ENCODE measurements at places on chromosomes 11 and 22.
A peak's percentile ranks its signal among the peaks of the same experiment; 100 is the strongest.

DNA sequence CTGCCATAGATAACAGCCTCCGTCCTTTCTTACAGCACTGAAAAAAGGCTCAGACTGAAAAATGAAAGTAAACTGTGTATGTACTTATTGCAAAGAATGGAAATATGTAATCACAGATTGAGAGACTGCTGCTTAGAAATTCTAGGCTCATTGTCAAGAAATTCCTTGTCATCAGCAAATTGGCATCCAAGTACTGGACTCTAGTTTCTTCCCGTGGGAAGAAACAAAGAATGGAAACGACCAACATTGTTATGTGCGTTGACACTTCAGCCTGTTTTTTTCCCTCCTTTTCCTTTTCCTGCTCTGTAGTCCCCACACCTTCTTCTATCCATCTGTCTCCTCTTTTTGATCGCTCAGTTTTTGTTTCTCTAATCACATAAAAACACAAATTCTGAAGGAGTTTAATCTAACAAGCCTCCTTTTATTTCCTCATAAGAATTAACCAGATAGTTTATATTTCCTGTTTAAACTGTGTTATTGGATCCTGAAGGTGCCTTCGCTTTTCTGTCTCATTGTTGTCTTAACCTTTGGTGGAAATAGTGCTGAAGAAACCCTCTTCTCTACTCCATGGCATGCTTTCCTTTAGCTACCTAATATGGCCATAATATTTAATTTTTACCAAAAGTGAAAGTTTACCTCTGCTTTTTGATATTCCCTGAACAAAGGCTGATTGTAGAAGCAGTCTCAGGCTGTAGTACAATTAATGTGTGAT lies 20.0 kb upstream of the CASP12 start:
- H3K4me1 ChIP-seq = peaks cover 9% of the 10 kb centered on the region
- peak overlapping the region; percentile 75 for H3K27ac ChIP-seq
- H3K36me3 ChIP-seq = no peaks in the 10 kb centered on the region
- peak overlapping the region; percentile 52 for H3K4me3 ChIP-seq

DNA sequence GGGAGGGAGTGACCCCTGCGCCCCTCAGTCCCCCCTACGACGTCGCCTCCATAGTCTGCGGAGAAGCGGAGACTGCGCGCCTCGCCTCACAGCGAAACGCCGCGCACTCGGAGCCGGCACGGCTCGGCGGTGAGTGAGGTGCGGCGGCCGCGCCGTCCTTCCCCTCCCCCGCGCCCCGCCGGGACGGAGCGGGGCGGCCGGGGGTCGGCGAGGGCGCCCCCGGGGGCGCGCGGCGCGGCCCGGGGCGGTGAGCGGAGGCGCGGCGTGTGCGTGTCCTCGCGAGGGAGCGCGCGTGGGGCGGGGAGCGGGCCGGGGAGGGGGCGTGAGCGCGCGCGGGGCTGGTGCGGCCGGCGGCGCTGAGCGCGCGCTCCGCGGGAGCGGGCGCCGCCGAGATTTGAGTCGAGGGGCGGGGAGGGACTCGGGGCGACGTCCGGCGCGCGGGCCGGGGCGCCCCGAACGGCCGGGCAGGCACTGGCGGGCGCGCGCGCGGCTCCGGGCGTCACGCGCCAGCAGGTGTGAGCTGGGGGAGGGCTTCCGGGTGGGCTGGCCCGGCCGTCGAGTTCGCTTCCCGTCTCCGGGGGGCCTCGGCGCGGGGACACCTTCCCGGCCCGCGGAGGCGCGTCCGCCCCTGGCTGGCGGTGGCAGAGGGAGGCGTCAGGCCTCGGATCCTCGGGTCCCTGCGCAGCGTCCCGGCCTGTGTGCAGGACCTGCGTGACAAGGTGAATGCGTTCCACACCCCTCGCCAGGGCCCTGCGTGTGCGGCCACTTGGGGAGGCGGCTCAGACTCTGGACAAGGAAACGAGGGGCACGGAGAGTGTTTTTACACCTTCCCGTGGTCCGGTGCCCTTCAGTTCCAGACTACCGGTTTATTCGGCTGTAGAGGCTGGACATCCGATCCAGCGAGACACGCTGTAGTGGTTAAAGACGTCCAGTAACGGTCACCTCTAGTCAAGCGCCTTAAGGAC lies 50.4 kb downstream of the FAM83F start:
- no peaks in the 10 kb centered on the region for H3K36me3 ChIP-seq
- peaks cover 34% of the 10 kb centered on the region for H3K4me1 ChIP-seq
- peak overlapping the region; percentile 92 for H3K27ac ChIP-seq
- no peaks in the 10 kb centered on the region for H3K27me3 ChIP-seq
- peak overlapping the region; percentile 80 for H3K4me3 ChIP-seq
- no peak for DNase-seq

DNA sequence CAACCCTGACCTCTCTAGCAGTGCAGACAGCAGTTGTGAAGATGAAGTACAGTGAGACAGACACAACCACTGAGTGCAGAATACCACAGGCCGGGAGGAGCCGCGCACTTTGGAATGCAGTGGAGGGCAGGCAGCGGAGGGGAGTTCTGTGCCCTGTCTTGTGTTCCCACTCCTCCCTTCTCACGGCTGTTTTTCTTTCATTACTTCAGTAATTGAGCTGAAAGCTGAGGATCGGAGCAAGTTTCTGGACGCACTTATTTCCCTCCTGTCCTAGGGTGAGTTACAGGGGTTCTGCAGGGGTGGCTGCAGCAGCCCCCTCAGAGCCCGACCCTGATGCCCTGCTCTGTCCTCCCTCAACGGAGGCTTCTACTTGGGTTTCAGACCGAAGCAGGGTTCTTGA lies 5.6 kb downstream of the CLDN5 start:
- H3K27me3 ChIP-seq = peaks cover 15% of the 10 kb centered on the region
- H3K4me1 ChIP-seq = no peaks in the 10 kb centered on the region
- no peaks in the 10 kb centered on the region for H3K36me3 ChIP-seq
- no peak overlapping the region for H3K27ac ChIP-seq

DNA sequence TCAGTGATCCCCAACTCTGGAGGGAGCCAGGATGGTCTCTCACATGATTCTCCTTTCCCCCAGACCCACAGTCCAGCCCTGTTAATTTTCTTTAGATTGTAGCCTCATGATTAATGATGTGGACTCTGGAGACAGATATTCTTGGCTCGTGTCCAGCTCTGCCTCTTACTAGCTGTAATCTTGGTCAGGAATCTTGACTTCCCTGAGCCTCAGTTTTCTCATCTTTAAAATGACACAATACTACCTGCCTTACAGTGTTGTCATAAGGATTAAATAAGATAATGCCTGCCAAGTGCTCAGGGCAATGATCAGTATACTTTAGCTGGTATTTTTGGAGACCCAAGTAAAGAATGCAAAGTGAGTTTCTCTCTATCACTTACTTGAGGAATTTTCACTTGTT lies 60.0 kb downstream of the SPECC1L start:
- H3K36me3 ChIP-seq = peaks cover 6% of the 10 kb centered on the region
- no peak overlapping the region for H3K27ac ChIP-seq
- H3K4me1 ChIP-seq = peaks cover 4% of the 10 kb centered on the region
- H3K27me3 ChIP-seq = no peaks in the 10 kb centered on the region
- no peak for DNase-seq

- no peaks in the 10 kb centered on the region for H3K27me3 ChIP-seq
- H3K4me1 ChIP-seq = no peaks in the 10 kb centered on the region
- no peak overlapping the region for H3K27ac ChIP-seq
- no peak for DNase-seq
Measured at GRCh38 chr22:23774922-23775436, 2.3 kb downstream of the MMP11 start.

DNA sequence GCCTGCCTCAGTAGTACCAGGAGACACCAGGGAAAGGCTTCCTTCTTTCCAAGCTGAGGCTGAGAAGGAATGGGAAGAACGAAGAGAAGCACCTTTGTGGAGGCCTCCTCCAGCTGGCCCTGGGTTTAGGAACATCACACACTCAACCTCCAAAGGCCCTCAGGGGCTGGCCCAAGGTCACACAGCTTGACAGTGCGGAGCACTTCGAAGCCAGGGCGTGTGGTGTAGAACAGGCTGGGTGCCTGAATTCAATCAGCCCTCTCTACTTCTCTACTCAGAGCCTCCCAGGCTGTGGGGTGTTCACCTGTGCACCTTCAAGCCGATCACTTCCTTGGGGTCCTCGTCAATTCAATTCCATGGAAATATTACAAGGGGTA lies 727 bp upstream of the CSDC2 start:
- no peak overlapping the region for H3K4me3 ChIP-seq
- H3K27me3 ChIP-seq = no peaks in the 10 kb centered on the region
- peaks cover 19% of the 10 kb centered on the region for H3K4me1 ChIP-seq
- H3K27ac ChIP-seq = no peak overlapping the region

DNA sequence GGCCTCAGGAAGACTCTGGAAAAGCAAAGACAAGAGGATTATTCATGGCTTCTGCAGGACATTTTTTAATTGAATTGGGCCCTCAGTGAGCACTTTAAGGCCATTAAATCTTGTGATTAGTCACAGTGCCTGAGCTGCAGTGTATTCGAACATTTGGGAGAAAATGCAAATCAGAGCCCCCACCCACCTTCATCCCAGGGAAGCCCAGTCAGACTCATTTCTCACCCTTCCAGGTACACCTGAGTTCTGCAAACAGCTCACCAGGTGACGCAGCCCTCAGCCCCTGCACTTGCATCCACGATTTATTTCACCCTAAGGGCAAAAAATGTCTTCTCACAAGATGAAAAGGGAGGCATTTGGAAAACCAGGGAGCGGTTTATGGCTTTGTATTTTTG lies 128.7 kb downstream of the MPPED1 start:
- H3K36me3 ChIP-seq = no peaks in the 10 kb centered on the region
- no peaks in the 10 kb centered on the region for H3K27me3 ChIP-seq
- H3K4me1 ChIP-seq = no peaks in the 10 kb centered on the region

DNA sequence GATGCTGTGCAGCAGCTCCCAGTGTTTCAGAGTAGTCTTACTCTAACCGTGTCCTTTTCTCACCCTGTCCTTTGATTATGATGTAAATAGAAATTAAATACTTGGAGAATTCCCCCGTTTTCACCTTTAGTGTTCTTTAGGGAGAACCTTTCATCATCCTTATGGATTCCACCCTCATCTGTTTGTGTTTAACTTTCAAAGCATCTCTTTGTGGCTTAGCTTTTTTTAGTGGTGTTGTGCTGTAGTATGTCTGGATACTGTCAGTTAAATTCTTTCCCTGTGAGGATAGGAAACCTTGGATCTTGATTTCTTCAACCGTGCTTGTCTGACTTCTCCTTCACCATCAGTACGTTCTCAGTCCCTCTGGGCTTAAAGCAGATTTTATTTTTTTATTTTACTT lies 48.5 kb downstream of the PPP6R3 start:
- H3K27me3 ChIP-seq = no peaks in the 10 kb centered on the region
- H3K27ac ChIP-seq = no peak overlapping the region
- no peaks in the 10 kb centered on the region for H3K36me3 ChIP-seq
- no peak overlapping the region for H3K4me3 ChIP-seq

DNA sequence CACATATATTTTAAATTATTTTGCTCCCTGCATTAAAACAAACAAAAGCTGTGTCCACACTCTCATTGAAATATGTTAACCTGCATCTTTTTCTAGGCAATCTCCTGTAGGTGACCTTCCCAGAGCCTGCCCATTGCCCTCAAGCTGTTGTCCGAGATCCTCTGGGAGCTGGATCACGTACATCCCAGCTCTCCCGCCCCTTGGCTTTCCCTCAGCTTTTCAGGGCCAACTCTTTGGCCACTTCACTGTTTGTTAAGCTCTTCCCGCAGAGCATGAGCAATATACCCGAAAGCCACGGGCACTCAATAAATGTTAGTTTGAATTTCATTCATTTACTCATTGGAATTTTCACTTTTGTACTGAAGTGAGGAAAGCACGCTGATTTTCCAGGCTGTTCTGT lies 32.2 kb downstream of the ELMOD1 start:
- DNase-seq = no peak
- H3K27me3 ChIP-seq = peaks cover 4% of the 10 kb centered on the region
- H3K36me3 ChIP-seq = no peaks in the 10 kb centered on the region
- H3K4me3 ChIP-seq = no peak overlapping the region
- H3K4me1 ChIP-seq = no peaks in the 10 kb centered on the region

GRCh38 chr11:97973352-97973857 lies 1047.3 kb upstream of the CNTN5 start:
- DNase-seq = no peak
- H3K4me3 ChIP-seq = no peak overlapping the region
- H3K4me1 ChIP-seq = no peaks in the 10 kb centered on the region
- no peak overlapping the region for H3K27ac ChIP-seq
- no peaks in the 10 kb centered on the region for H3K36me3 ChIP-seq
